ENCODE measurements at places on chromosomes 5 and 9.
A peak's percentile ranks its signal among the peaks of the same experiment; 100 is the strongest.

DNA sequence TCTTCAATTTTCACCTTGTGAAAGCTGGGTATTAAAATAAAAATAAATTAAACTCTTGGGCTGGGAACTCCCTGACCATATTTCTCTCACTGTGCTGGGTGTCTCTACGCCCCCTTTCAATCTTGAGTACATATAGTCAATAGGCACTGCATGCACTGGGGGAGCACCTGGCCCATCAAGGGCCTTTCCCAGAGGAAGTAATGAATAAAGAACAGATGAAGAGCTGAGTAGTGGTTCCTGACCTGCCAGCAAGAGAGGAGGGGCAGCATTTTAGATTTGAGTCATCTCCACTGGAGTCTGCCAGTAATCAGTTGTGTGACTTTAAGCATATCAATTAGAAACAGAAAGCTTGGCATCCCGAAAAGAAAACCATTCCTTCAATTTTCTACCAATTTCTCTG lies 6.2 kb downstream of the MAPKAP1 start:
- peaks cover 3% of the 10 kb centered on the region for H3K4me1 ChIP-seq
- no peaks in the 10 kb centered on the region for H3K36me3 ChIP-seq
- H3K27me3 ChIP-seq: no peaks in the 10 kb centered on the region

- peak; percentile 25 for DNase-seq
- peak overlapping the region; percentile 76 for H3K27ac ChIP-seq
- no peaks in the 10 kb centered on the region for H3K27me3 ChIP-seq
- peak overlapping the region; percentile 89 for H3K4me3 ChIP-seq
- H3K36me3 ChIP-seq: no peaks in the 10 kb centered on the region
Observed at GRCh38 chr5:177023303-177023664, 788 bp downstream of the ZNF346 start.

DNA sequence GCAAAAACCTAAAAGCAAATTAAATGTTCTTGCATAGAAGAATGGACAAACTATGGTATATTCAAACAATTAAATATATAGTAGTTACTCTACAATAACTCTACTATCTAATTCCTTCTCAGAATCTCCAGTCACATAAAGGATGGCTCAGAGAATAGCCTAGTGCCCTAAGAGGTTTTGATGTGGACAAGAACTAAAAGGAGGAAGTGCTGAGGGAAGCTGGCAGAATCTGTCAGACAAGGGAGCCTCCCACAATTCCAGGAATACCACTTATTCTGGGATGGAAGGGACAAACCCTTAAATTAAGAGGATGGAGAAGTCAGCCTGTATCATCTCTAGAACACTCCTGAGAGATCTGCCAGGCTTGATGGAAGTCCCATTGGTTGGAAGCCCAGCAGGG lies 30.4 kb downstream of the TNFSF8 start:
- H3K4me3 ChIP-seq: no peak overlapping the region
- no peaks in the 10 kb centered on the region for H3K36me3 ChIP-seq
- no peak for DNase-seq
- no peaks in the 10 kb centered on the region for H3K4me1 ChIP-seq
- no peak overlapping the region for H3K27ac ChIP-seq

DNA sequence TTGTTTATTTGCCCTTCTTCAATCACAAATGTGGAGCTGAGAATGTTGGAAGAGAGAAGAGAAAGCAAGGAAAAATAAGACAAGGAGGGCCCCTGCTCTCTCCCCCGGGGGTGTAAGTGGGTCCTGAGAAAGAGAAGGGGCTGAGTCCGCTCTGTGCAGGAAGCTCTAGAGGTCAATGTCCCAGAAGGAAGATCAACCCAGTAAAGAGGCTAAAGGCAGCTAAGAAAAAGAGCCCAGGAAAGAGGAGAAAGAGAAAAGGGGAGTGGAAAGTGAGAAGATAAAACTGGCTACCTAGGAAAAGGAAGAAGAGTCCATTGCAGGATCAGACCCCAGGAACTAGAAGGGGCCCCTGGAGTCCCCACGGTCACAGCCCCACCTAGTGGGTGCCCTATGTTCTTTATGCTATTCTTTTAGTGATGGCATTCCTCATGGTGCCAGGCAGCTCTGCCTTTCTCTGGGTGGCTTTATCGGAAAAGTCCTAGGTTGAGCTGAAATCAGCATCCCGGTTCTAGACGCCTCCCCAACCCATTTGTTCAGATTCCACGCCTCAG lies 583.4 kb downstream of the ACTL7B start:
- no peaks in the 10 kb centered on the region for H3K27me3 ChIP-seq
- H3K27ac ChIP-seq: peak overlapping the region; percentile 30

- H3K4me1 ChIP-seq: no peaks in the 10 kb centered on the region
- peaks cover 4% of the 10 kb centered on the region for H3K36me3 ChIP-seq
- H3K27me3 ChIP-seq: no peaks in the 10 kb centered on the region
- no peak overlapping the region for H3K27ac ChIP-seq
Observed at GRCh38 chr9:38008168-38009034, 60.6 kb downstream of the SHB start.

DNA sequence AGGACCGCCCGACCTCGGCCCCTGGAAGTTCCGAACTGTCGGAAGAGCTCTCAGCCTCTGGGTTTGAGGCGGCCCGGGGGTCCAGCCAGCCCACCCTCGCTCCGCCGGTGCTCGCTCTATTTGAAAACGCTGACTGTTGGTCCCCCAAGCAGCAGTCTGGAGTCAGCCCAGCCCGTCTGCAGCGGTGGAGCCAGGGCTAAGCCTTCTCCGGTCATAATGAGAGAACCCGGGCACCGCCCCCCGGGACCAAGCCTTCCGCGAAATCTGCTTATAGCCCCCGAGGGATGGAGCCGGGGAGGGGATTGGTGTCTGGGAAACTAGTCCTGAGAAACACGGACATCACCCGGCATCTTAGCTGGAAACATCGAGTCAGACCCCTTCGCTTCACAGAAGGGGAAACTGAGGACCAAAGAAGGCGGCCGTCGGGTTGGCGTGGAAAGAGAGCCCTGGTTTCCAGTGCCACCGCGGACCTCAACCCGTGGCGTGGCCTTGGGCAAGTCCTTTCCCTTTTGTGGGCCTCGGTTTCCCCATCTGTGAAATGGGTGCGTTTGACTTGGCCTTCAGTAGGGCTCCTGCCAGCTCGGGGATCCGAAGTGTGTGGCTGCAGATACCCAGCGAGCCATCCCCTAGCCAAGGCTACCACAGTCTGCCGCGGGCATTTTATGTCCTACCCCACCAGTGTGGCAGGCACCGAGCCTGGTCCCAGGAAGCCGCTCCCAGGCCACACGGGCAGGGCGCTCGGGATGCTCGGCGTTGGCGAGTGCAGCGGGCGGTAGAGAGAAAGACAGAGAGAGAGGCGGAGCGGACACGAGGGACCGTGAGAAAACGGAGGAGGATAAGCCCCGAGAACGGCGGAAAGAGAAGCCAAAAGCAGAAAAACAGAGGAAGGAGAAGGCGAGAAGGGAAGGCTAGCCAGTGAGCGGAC lies 857 bp downstream of the ADAM19 start:
- no peaks in the 10 kb centered on the region for H3K27me3 ChIP-seq
- no peaks in the 10 kb centered on the region for H3K36me3 ChIP-seq
- H3K4me1 ChIP-seq: no peaks in the 10 kb centered on the region
- H3K4me3 ChIP-seq: peak overlapping the region; percentile 74
